ENCODE measurements at places on chromosomes 3 and 15.

DNA sequence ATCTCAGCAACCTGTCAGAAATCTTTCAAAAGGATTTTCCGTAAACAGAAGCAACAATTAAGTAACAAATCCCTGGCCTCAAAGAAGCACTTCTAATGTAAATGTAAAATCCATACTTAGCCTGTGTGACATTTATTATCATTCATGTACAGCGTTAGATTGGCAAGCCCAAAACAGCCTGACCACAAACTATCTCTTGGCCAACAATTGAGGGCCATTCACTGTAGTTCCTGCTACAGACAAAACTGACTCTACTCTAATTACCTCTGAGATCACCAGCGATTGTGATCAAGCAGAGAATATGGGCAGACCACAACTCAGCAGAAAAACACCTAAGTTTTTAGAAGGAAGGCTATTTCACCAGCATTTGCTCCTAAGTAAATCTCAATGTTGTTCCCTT is 9.2 kb downstream of the SHQ1 start:
- DNase-seq, result no peak

GRCh38 chr3:45507820-45508317 is 86.7 kb upstream of the LIMD1 start:
- DNase-seq, result peak; percentile 13

GRCh38 chr3:3366386-3366785 is 186.9 kb upstream of the CRBN start:
- no peak for DNase-seq

GRCh38 chr3:159609625-159610024 is 379.0 kb upstream of the IL12A start:
- DNase-seq, result no peak

DNA sequence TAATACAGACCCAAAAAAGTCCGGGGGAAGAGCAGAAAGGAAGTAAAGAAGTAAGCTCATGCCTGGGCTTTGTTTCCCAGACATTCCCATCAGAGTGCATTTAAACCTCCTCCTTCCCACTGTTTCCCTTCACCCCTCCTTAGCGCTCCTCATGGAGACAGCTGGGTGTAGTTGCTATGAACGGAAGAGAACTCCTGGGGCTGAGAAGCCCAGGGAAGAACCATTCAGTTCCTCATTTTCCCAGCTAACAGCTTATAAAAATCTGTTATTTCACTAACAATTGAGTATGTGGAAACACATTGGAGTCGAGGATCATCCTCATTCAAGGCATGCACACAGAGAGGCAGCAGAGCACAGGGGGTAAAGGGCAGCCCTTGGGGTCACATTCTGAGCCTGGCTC is 299.3 kb downstream of the SHQ1 start:
- no peak for DNase-seq

DNA sequence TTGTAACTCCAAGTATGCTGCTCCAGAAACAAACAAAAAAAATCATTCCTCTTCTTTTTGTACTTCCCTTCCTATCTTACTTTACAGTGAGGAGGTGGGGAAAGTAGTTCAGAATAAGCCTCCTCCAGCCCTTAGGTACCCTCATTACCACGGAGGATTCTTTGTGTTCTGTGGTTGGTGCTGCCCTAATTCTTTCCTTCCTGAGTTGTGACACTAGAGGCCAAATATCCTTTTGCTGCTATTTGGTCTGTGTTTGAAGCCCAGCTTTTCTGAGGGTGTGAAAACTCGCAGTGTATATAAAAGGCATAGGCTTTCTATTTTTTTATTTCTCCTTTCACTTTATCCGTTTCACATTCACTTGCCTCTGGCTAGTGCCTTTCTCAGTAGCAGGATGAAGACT is 98.2 kb downstream of the HHLA2 start:
- DNase-seq, result no peak

GRCh38 chr3:177647341-177647740 is 450.1 kb upstream of the TBL1XR1 start:
- DNase-seq, result no peak

DNA sequence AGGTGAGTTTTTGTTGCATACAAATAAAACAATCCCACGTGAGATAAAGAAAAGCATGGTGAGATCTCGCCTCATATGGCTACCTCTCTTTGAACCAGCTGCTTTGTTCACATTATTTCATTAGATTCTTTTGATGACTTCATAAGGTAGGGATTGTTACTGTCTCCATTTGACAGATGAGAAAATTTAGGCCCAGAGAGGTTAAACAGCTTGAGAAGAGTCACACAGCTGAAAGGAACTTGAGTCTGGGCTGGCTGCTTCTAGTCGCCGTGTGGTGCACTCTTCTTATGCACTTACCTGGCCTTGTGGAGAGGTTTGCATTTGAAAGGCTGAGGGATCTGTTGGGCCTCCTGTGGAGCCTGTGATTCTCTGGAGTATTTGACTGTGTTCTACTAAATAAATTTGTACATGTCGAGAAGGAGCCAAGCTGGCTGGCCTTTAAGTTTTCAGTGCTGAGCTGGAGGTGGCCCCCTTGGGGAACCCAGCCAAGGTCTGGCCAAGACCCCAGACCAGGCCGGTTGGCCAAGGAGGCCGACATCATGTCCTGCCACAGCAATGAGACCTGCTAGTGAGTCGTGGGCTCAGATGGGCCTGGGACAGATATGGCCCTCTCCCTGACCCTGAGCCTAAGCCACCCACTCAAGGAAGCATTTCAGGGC is 125.1 kb downstream of the SMAD6 start:
- DNase-seq, result no peak

- no peak for DNase-seq
Measured at GRCh38 chr3:99373088-99373845, 265.1 kb upstream of the COL8A1 start.

- DNase-seq, result no peak
Measured at GRCh38 chr3:160801386-160802118, 45.5 kb downstream of the PPM1L start.

GRCh38 chr15:29138260-29138659 is 131.4 kb downstream of the NSMCE3 start:
- DNase-seq, result no peak

GRCh38 chr3:103227651-103228050 is 792.8 kb downstream of the ZPLD1 start:
- DNase-seq, result no peak

DNA sequence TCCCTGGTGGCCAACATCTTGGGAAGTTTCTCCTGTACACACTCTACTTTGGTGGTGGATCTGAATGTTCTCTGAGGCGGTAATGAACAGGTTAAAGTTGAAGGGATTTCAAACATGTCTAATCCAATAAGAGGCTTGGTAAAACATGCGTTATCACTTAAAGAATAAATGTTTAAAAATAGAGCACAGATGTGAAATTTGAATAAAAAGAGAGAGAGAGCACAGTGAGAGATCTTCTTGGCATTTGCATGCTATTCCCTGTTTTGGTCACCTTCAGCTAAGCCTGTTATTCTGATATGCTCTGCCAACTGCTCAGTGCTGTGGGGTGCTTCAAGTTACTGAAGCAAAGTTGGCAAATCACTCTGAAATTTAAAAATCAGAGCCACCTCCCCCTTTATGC is 237.7 kb upstream of the WNT5A start:
- DNase-seq, result no peak

DNA sequence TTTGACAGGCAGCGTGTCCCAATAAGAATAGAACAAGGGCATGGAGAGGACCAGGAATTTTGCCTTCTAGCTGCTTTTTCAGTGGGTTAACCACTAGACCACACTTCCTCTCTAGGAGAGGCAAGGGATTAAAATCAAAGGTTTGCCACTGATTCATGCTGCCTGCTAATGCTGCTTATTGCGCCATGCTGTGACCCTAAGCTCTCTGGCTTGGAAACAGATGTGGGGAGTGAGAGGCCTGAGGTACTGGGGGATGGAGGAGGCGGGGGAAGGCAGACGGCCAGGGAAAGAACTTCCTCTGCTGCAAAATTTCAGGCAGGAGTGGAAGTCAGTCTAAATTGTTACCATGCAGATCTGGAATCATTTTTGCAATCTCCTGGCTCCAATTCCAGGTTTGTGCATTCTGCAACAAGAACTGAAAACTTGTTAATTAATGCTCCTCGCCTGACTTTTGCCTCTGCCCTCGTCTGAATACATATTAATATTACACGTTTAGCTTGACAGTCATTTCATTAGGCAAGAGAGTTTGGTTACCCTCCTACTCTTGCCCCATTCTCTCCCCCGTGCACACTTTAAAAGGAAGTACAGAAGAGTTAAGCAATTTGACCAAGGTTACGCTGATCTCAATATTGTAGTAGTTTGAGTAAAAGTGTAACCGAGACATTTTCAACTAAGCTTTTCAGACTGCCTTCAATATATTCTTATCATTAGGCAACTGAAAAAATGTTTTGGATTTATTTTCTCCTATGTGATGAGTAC is 121.7 kb upstream of the SPRED1 start:
- DNase-seq, result peak; percentile 80

- DNase-seq, result no peak
Measured at GRCh38 chr15:79452244-79453051, 20.3 kb downstream of the MINAR1 start.

DNA sequence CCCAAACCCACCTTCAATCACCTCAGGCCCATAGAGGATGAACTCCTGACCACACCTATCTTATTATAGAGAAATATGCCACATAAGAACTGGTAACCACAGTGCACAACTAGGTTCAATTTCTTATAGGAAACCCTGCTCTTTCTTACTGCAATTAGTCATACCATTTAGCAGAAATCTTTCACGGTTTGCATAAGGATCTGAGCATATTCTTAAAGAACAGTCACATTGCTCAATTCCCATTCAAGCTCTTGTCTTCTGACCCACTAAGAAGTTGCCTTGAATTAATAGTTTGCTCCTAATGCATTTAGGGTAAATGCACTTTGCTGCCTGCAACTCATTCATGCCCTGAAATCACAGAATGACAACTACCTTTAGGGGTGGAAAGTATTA is 9.2 kb downstream of the ERC2 start:
- no peak for DNase-seq

GRCh38 chr15:37361621-37362020 is 261.3 kb upstream of the MEIS2 start:
- no peak for DNase-seq

GRCh38 chr3:190728574-190729246 is 133.8 kb downstream of the GMNC start:
- DNase-seq, result no peak

- DNase-seq, result no peak
Measured at GRCh38 chr3:111882194-111882593, 23.1 kb downstream of the PHLDB2 start.

- DNase-seq, result no peak
Measured at GRCh38 chr3:157531301-157531660, 28.1 kb upstream of the VEPH1 start.

DNA sequence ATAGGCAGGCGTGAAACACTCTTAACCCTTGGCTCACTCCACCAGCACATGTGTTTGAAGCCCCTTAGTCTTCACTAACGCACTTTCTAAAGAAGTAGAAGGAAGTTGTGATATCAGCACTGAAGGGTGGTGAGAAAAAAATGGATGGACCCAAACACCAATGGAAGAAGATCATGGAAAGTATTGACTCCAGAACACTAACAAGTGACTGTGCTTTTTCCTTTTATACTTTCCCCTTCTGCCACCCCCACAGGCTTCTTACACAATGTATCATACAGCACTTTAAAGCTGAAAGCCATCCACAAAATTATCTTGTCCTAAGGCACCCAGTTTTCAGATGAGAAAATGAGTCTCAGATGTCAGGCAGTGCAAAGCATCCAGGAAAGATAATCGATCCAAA is 93.9 kb upstream of the PHLDB2 start:
- no peak for DNase-seq

GRCh38 chr3:13780432-13781176 is 99.3 kb downstream of the WNT7A start:
- DNase-seq, result no peak

DNA sequence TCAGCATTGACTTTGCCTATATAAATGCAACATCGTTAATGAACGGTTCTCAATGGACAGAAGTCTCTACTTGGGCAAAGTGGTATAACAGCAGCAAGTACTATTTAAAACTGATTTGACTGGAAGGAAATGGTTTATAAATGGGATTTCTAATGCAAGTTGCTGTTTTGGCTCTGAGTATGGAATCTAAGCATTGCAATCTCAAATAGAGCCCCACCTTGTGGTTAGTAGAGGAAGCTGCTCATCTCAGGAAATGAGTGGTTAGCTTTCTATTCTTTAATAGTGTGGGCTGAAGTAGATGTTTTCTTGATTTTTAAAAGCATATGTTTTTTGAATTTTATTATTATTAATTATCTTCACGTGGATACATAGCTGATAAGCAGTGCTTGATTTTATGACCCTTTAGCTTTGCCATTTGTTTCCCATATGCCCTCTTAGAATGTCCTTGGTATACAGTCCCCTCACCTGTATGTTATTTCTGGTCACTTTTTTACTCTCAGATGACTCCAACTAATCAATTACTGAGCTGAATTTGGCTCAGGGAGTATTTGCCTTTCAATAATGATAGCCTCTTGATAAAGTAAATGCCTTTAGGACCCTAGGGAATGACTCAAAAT is 67.1 kb downstream of the OXSM start:
- peak; percentile 41 for DNase-seq

DNA sequence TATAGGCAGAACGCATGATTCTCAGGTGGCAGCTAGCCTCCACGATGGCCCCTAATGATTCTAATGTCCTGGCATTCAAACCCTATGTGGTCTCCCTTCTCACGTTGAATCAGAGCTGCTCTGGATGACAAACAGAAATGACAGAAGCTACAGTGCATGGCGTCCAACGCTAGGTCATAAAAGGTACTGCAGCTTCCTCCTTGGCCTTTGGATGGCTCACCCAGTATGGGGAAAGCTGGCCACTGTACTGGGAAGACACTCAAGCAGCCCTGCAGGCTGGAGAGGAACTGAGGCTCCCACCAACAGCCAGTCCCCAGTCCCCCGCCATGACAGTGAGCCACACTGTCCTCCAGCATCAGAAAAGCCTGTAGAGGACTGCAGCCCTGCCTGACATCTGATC is 286.3 kb downstream of the FAM43A start:
- DNase-seq, result no peak

DNA sequence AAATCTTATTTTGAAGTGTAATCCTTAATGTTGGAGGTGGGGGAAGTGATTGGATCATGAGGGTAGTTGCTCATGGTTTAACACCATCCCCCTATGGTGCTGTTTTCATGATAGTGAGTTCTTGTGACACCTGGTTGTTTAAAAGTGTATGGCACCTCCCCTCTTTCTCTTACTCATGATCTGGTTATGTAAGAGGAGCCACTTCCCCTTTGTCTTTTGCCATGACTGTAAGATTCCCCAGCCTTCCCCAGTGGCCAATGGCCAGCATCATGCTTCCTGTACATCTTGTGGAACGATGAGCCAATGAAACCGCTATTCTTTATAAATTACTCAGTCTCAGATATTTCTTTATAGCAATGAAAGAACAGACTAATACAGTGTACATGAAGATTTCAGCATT is 39.8 kb upstream of the GMNC start:
- DNase-seq, result no peak
